ENCODE measurements at places on chromosomes 13 and 19. TPM values are rescaled to one million over a fixed set of nuclear protein-coding genes. Genes with fewer than 3 reads are reported as not detected.

GRCh38 chr19:46661735-46662592, 982 bp upstream of the DACT3 start:
- peak; percentile 91 for DNase-seq

- no peak for DNase-seq
Observed at GRCh38 chr13:24727731-24728601, 36.0 kb upstream of the RNF17 start.

DNA sequence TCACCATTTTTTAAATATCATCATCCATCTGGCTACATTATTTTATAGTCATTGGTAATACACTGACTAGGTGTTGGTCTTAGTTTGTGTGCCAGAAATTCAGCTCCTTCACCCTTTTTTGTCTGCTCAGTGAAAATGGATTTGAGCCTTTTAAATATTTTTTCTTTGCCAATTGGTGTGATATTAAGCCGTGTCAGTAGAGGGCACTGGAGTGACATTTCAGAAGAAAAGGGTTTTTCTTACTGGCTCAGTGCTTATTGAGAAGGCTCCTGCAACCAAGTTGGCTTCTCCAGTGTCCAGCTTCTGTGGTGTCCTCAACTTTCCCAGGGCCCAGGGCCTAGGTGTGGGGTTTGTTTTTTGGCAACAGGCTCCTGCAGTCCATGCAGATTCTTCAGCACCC, 546.6 kb downstream of the DACH1 start:
- DNase-seq: no peak

DNA sequence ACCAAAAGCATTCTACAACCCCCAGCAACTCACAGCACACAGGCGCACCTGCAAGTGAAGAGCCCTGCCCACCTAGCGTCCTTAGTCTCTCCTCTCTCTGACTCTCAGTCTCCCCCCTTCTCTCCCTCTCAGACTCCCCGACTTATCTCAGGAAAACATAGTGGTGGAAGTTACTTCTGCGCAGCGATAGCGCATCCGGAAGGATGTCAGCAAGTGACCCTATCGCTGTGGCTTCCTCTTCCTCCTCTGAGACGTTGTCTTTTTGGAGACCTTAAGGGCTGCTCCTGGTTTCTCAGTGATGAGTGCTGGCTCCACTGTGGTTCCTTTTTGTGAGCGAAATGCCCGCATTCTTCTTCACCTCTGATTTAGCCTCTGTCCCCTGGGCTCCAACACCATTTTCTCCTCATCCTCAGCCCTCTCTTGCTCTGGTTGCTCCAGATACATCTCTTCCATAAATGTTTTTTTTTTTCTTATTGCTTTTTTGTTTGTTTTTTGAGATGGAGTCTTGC, 1.4 kb upstream of the YIF1B start:
- no peak for DNase-seq

GRCh38 chr19:12703046-12703445, 6.6 kb upstream of the FBXW9 start:
- no peak for DNase-seq

GRCh38 chr13:33968520-33969507, 150.9 kb downstream of the RFC3 start:
- DNase-seq: no peak

- no peak for DNase-seq
Observed at GRCh38 chr13:111559612-111560403, 239.4 kb downstream of the TEX29 start.

DNA sequence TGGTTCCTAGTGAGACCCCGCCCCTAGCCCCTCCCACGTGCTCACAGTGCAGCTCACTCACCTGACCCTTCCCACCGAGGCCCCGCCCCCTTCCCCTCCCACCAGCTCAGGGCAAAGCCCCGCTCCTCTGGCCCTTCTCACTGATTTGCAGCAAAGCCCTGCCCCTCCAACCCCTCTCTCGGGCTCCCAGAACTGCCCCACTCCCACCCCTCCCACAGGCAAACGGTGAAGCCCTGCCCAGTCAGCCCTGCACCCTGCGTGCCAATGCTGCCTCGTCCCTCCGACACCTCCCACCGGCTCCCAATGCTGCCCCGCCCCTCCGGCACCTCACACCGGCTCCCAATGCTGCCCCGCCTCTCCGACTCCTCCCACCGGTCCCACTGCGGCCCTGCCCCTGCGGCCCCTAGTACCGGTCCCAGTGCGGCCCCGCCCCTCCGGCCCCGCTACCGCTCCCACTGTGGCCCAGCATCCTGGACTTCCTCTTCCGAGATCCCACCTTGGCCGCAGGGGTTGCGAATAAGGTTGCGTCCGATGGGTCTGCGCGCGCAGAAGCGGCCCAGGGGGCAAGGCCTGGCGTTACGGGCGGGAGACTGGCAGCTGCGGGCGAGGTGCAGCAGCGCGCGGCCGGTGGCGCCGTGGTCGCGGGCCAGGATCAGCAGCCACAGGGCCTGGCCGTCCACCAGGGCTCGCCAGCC, 834 bp downstream of the FBXO27 start:
- peak; percentile 90 for DNase-seq

- no peak for DNase-seq
Observed at GRCh38 chr13:48843630-48844380, 131.9 kb upstream of the FNDC3A start.

DNA sequence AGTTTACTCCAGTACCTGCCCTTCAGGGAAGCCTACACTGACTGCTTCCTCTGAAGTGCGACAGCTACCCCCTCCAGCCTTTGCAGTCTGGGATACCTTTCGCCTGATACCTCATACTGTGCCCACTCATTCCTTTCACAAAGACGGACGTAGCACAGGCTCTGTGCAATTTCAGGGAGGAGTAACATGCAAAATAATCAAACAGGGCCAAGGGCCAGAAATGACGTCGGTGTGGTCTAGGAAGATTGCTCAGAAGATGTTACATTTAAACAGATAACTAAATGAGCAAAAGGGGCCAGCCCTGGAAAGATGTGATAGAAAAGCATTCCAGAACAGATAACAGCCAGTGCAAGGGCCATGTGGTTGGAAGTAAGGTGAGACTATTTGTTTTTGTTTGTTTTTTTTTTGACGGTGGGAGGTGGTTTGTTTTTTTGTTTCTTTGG, 6.6 kb upstream of the DDX39A start:
- DNase-seq: no peak

DNA sequence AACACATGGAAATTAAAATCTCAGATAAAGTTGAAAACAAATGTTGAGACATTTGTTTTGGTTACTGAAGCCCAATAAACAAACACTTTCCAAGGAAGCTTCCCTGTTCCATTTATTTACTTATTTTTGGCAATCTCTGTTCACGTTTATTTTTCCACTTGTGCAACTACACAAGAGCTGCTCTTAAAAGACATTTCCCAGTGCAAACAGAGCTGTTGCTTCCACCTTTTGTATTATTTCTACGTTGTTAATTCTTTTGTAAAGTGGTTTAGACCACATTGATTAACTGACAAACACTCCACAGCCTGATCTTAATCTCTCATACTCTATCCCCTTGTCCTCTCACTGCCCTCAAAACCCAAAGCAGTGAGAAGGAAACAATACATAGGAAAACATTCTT, 757.6 kb downstream of the LIG4 start:
- no peak for DNase-seq

- no peak for DNase-seq
Observed at GRCh38 chr19:27865927-27866777, 1346.8 kb downstream of the UQCRFS1 start.

DNA sequence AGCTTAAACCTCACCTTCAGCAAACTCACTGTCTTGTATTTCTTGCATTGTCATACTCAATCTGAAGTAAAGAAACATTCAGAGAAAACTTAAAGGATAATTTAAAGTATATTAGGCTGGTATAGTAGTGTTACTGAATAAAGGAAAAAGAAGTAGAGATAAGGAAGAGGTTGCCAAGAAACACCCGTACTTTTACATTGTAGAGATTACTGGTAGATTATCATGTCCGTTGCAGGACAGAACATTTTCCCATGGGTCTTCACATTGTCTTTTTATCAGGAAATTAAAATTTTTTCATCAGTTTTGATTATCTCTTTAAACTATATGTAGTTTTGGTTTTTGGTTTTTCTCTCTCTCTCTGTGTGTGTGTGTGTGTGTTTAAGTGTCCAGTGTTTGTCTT, 19.9 kb upstream of the GPR183 start:
- DNase-seq: no peak

The PDE4A gene
- 37.0 TPM for total RNA-seq

The SIGLEC12 gene
- total RNA-seq: 0.19 TPM

The SGCG gene
- 80.5 TPM for total RNA-seq

The C19orf18 gene
- total RNA-seq: 2.2 TPM

The PRSS57 gene
- total RNA-seq: not detected

The PNMA8A gene
- total RNA-seq: 7.6 TPM
